ENCODE measurements at places on chromosomes 4 and X.

DNA sequence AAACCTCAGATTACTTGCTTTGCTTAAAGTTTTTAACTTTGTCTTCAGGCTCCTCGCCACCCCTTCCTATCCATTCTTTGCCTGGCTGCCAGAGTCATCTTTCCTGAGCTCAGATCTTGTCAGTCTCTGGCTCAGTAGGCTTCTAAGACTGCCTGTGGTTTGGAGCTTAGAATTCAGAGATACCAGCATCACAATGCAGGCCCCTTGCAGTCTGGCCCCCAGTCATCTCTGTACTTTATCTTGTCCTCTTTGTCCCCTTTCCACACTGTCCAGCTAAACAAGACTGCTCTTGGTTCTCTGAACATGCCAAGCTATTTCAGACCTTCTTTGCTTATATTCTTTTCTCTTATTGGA is 3.0 kb downstream of the KIAA0232 start:
- no peak for DNase-seq

- no peak for DNase-seq
These were observed 213.8 kb upstream of the RADX start for GRCh38 chrX:106397788-106398538.

GRCh38 chr4:102477657-102478056 is 23.5 kb upstream of the NFKB1 start:
- no peak for DNase-seq

DNA sequence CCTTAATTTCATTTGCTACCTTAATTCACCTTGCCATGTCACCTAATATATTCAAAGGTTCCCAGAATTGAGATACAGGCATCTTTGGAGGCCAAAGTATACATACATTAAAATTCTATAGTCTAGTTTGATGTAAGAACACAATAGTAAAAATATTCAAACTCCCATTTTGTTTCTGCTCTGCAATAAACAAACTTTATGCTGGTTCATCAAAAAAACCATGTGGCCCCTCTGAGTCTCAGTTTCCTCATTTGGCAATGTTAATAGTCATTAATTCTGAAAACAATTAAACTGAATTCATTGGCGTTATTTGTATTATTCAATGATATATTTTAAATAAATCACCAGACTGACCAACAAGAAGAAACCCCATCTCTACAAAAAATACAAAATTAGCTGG is 639.4 kb upstream of the INTU start:
- DNase-seq, result no peak

DNA sequence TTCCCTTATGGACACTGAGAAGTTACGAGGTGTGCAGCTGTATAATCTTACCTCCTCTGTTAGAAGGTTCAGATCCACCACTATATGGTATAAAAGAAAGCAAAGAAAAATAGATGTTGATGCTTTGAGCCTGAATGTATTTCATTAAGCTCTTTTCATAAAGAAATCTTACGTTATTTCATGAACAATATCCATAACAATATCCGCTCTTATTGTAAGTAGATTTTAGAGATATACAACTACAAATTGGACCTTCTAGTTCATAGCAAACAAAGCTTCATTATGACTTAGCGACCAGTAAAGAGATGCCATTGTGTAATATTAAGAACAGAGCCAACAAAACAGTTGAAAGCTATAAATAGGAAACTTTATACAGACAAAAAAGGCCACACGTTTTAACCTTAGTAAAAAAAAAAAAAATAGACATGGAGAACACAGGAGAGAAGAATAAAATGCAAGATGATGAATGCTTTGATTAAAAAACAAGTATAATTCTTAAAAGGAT is 203.6 kb downstream of the PDGFC start:
- DNase-seq, result no peak

DNA sequence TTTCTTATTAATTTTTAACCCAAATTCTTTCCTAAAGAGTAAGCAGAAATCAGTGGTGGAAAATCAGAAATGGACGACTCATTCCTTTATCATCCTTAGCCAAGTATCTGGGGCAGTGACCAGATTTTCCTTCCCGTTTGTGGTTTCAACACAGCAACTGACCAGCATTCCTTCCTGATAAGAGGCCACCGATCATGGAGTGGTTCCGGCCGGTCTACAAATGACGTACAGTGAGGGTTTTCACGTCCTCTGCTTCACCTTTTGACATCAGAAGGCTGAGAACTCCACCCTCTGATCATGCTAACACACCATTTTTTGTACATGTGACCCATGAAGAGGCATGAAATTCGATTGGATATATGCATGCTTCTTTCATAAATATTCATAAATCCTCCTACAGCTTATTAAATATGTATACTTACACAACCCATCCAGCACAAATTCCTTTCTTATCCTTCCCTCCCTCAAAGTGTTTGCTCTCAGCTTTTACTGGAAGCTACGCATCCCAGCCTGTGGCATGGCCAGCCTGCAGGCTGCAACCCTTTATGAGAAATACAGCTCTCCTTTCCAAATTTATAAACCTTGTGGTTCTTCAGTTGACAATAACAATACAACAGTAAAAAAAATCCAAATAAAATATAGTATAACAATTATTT is 173.0 kb upstream of the CASK start:
- DNase-seq, result no peak
